Fibroblast of the conjunctiva (primary cell): ENCODE measurements at places on chromosomes 4 and X.

- no peak for DNase-seq
These were observed 49.0 kb downstream of the NIPAL1 start for GRCh38 chr4:48065587-48066052.

DNA sequence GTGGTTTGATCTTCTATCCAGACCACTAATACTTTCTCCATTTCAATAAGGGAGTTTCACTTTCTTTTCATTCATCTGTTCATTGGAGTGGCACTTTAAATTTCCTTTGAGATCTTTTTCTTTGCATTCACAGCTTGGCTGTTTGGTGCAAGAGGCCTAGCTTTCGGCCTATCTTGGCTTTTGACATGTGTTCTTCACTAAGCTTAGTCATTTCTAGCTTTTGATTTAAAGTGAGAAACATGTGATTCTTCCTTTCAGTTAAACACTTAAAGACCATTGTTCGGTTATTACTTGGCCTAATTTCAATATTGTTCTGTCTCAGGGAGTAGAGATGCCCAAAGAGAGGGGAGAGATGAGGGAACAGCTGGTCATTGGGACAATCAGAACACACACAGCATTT is 24.3 kb downstream of the CXCL13 start:
- no peak for DNase-seq

DNA sequence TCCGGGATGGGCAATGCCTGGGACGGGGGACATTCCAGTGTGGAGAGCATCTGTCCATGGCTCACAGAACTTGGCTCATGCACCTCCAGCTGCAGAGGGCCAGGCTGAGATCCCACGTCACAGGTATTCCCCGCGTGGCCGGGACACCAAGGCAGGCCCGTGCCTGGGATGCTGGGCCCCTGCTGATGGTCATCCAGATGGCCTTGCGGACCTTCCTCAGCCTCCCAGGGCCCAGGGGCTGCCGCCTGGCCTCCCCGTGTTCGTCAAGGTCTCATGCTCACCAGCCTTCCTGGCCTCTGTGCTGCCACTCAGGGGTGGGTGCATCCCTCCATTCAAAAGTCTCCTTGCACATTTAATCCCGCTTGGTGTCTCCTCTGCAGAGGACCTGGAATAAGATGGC is 40.9 kb upstream of the LRPAP1 start:
- no peak for DNase-seq

GRCh38 chr4:140141210-140141835 is 12.7 kb downstream of the MAML3 start:
- no peak for DNase-seq

GRCh38 chrX:16466640-16467432 is 183.1 kb upstream of the S100G start:
- no peak for DNase-seq

DNA sequence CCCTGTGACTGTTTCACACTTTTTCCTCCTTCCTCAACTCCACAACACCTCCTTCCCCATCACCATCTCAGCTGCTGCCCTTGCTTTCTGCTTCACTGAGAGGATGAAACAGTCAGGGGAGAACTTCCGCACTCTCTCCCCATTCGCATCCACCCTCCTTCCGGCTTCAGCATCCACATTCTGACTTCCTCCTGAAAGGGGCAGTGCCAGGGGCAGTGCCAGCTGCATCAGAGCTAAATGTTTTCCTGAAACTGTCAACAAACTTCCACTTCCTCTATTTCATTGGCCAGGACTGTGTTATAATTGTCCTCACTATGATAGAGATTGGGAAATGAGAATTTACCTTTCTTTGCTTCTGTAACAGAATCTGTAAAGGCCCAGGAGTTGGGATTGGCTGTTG is 18.2 kb upstream of the RASL11B start:
- DNase-seq: no peak

- DNase-seq: no peak
These were observed 56.9 kb downstream of the NSG1 start for GRCh38 chr4:4443821-4444220.

DNA sequence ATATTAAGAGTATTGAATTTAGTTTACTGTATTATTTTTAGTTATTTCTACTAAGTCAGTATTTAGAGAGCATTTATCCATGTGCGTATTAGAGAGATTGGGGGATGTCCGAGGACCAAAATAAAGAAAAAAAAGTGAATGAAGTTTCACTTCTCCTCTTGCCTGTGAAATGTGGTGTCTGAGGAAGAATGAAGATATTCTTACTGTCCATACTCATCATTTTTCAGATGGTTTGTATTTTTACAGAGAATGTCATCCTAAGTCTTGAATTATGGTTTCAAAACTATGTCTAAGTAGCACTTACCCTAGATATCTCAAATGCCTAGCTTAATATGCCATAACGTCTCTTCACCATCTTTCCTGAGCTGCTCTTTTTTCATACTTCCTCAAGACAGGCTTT is 854.3 kb downstream of the C4orf33 start:
- no peak for DNase-seq

- no peak for DNase-seq
These were observed 31.8 kb downstream of the PLAC8 start for GRCh38 chr4:83082777-83083176.

DNA sequence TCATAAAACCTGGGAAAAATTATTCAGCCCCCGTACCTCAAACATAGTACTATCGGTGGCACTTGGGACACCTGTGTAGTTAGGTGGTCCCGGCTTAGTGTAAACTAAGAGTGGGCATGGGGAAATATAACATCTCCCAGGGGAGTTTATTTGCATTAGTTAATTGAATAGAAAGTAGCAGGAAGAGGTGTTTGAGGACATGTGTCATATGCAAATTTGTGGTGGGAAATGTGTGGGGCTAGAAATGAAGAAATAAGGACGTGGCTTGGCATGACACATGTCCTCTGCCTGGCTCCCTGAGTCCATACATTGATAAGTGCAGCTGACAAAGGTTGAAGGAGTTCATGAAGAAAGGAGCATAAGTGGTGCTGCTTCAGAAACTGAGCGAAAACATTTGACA is 483.6 kb downstream of the SH2D1A start:
- no peak for DNase-seq

DNA sequence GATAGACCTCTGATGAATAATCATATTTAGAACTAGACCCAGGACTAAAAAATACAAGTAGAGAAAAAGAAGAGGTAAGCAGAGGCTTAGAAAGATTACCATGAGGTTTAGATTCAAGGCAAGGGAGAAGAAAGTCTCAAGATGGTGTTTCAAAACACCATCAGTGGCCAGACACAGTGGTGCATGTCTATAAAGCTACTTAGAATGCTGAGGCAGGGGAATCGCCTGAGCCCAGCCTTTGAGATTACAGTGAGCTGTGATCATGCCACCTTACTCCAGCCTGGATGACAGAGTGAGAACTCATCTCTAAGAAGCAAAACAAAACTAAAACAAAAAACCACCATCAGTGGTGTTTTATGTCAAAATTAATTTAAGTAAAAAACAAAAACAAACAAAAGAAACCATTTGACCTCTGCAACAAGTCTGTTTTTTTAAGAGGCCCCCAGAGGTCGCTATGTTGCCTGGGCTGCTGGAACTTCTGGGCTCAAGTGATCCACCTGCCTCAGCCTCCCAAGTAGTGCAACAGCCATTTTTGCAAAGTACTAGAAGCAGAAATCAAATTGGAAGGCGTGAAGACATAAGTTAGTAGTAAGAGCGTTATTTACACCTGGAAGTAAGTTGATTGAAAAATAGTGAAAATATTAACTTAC is 784.3 kb downstream of the ADGRL3 start:
- DNase-seq: no peak

- DNase-seq: no peak
These were observed 3.4 kb downstream of the MAGEB5 start for GRCh38 chrX:26219351-26219750.

GRCh38 chrX:46444011-46444410 is 101.2 kb downstream of the ZNF674 start:
- DNase-seq: peak; percentile 35

DNA sequence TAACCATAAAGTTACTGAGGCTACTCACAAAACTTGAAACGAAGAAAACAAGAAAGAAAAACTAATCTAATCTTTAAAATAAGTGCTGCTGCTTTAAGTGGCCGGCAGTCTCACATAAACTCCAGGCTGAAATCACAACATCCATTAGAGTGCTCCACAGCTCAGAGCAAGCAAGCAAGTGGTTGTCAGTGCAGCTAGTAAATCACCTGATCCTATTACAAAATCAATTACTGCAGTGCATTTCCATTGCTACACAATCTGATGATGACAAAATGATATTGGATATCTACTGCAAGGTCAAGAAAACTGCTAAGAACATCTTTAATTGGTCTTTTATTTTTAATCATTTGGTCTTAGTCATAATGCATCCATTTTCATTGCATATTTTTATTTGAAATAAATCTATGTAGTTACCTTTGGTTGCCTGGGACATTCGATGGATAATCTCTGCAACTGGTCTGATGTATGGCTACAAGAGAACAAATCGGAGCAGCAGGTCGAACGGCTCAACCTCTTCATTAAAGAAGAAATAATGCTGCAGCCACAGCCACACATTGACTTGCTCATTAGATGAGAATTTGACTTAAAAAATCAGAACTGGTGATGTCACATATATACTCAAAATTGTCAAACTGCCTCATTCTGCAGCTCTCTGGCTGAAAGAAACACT is 87.7 kb downstream of the FBXW7 start:
- DNase-seq: no peak
